KG1 (cell line): ENCODE measurements at places on chromosomes 7 and 10.

DNA sequence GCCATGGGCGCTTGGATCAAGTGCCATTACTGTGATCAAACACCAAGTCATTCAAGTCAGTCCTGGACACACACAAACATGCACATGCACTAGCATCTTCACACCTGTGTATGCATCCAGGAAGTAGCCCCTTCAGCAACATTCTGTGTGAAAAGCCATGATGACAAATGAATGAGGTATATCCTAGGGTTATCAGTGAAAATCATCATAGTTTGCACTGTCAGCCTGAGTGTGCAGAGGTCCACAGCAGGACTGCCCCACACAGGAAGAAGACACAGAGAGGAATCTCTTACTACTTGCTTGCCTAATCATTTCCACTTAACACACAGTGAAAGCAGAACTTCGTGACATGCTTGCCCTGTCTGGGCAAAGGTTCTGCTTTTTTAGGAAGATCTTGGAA, 184.0 kb upstream of the ADO start:
- DNase-seq = no peak

DNA sequence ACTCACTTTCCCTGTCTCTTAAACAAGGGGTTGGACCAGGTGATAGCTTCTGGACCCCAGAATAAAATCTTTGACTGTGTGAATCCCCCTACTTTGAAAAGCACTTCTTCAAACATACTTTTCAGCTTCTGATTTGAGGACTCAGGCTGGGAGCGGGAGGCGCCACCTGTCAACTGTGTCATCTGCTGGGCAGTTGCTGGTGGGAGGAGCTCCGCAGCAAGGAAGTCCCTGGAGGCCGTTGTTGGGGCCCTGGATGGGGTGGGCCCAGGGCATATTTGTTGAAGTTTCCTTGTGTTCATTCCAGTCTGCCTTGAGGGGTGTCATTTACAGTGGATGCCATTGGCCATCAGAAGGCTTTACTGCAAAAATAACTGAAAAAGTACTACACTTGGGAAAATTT, 197.7 kb downstream of the CCDC3 start:
- DNase-seq = no peak

DNA sequence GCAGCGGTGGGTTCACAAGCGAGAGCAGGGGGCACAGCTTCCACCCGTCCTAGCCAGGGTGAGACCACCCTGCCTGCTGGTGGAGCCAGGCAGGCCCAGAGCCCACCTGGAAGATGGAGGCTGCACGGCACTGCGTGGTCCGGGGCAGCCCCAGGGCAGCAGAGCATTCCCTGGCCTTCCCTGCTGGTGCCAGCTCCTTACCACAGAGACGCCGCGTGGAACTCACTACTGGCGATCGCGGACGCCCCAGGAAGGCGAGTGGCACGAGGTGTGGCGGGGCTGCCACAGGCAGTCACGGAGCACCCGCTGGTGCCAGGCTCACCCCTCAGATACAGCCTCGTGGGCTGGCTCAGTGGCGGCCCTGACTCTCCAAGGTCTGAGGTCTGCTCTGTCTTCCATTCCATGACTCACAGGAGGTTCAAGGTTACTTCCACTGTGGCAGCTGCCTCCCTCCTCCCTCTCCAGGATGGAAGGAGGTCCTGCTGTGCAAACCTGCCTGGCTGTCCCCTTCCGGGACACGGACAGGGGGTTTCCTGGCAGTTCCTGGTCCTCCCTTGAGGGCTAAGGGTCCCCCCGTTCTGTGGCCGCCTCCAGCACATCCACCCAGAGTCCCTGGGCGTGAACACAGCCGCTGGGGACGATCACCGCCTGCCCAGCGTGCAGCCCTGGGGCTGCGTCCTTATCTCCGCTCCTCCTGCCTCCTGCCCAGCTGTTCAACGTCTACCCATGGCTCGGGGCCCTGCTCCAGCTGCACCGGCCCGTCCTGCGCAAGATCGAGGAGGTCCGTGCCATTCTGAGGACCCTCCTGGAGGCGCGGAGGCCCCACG, 3.1 kb downstream of the CYP2W1 start:
- no peak for DNase-seq

DNA sequence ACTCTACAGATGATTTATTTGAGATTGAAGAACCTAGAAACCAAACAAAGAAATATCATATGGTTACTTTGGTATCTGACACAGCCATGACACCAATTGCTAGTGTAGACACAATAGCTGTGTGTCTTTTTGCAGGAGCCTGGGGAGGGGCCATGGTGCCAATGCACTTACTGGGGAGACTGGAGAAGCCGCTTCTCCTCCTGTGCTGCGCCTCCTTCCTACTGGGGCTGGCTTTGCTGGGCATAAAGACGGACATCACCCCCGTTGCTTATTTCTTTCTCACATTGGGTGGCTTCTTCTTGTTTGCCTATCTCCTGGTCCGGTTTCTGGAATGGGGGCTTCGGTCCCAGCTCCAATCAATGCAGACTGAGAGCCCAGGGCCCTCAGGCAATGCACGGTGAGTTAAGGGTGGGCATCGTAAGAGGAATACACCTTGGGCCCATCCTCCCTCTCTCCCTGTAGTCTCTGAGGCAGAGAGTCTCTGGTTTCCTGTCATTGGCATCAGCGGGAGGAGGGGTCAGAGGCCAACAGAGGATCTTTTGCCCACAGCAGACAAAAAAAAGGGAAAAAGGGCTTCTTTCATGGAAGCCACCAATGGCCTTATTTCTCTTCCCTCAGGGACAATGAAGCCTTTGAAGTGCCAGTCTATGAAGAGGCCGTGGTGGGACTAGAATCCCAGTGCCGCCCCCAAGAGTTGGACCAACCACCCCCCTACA, 1.2 kb downstream of the TMEM139 start:
- DNase-seq = no peak

- DNase-seq = no peak
Measured at GRCh38 chr10:133277993-133278576, 1.4 kb upstream of the ADAM8 start.

DNA sequence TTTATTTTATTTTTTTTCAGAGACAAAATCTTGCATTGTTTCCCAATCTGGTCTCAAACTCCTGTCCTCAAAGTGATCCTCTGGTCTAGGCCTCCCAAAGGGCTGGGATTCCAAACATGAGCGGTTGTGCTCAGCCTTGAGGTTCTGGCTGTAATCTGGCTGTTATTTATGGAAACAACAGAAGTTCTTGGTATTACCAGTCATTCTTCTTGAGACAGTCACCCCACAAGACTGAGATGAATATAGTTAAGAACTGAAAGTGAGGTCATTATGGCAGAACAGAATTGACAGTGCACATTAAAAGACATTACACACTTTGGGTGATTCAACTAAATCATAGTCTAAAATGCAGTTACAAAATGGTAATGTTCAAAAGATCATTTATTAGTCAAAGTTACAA, 719.5 kb downstream of the ZWINT start:
- no peak for DNase-seq

GRCh38 chr10:74983383-74983782, 128.1 kb upstream of the SAMD8 start:
- no peak for DNase-seq

DNA sequence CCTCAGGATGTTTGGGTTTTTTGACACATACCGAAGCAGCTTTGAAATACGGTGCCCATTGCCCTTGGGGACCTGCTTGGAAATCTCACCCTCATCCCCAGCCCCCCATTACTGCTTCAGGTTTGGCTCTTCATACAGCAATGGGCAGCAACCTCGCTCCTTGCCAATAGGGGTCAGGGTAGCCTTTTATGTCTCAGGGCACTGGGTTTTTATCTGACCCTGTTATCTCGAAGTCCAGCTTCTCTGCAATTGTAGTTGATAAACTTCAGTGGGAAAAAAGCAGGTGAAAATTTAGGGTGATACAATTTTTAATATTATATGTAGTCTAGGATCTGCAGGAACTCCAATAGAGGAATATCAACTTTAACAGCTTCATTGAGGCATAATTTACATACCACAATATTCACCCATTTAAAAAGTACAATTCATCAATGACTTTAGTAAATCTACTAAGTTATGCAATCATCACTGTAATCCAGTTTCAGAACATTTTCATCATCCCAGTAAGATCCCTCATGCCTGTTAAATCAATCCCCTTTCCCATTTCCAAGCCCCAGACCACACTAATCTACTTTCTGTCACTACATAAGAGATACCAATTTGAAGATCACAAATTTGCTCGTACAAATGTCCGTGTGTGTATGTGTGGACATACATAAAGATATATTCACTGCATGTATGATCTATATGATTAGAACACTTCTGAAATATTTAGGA, 386.2 kb downstream of the KCNMA1 start:
- no peak for DNase-seq

GRCh38 chr7:39950473-39951225, 593 bp downstream of the CDK13 start:
- DNase-seq = no peak

DNA sequence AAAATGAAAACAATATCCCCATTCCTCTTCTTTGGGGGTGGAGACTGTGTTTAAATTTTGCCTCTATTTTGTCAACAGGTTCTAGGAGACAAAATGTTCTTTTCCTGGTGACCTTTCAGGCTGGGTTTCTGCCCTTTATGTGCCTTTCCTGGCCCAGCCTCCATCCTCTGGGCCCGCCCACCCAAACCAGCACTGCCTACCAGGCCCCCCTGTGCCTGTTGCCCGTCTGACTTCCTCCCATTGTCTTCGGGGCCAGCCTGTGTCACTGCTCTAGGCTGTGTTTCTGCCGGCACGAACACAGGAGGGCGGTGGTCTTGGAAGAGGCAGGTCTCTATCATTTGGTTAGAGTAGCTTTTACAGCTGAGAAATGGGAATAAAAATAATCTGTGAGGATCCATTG, 13.9 kb downstream of the TSPAN14 start:
- no peak for DNase-seq

DNA sequence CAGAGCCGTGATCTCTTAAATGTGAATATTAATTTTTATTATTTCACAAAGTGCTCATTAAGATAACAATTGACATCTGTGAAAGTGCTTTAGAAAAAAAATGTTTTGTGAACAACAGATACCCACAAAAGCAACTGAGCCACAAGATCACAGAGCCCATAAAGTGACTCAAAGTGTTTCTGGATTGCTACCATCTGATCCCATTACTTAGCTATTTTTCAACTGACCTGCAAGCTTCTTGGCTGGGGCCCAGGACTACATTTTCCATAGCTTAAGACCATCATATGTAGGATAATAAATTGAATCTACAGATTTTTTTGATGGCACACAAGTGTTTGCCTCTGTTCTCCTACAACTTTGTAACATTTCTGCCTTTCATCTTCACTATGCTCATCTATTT, 674.4 kb downstream of the PHTF2 start:
- no peak for DNase-seq
